ENCODE measurements at places on chromosomes 16 and 17. TPM values are rescaled to one million over a fixed set of nuclear protein-coding genes. Genes with fewer than 3 reads are reported as not detected.

MARF1 gene
- polyA plus RNA-seq, result 38.6 TPM

LRRC75A gene
- 5.8 TPM for polyA plus RNA-seq

CD7 gene
- 0.45 TPM for polyA plus RNA-seq

MAPK8IP3 gene
- 55.3 TPM for polyA plus RNA-seq

STAT5A gene
- 22.1 TPM for polyA plus RNA-seq

PRCD gene
- 4.6 TPM for polyA plus RNA-seq

IL32 gene
- polyA plus RNA-seq, result 161 TPM

ZNF200 gene
- 5.9 TPM for polyA plus RNA-seq

CUEDC1 gene
- polyA plus RNA-seq, result 54.0 TPM

SULT1A2 gene
- 0.96 TPM for polyA plus RNA-seq

HSBP1 gene
- 105 TPM for polyA plus RNA-seq

PIPOX gene
- polyA plus RNA-seq, result 0.74 TPM

SLFN14 gene
- 0.19 TPM for polyA plus RNA-seq

MRC2 gene
- polyA plus RNA-seq, result 134 TPM

TMC8 gene
- 3.7 TPM for polyA plus RNA-seq

C16orf86 gene
- polyA plus RNA-seq, result 2.6 TPM

KRT9 gene
- polyA plus RNA-seq, result not detected

SLC12A3 gene
- 0.05 TPM for polyA plus RNA-seq

All from hindlimb muscle (tissue), 1 donor.